ENCODE measurements at places on chromosomes 6 and 20.

DNA sequence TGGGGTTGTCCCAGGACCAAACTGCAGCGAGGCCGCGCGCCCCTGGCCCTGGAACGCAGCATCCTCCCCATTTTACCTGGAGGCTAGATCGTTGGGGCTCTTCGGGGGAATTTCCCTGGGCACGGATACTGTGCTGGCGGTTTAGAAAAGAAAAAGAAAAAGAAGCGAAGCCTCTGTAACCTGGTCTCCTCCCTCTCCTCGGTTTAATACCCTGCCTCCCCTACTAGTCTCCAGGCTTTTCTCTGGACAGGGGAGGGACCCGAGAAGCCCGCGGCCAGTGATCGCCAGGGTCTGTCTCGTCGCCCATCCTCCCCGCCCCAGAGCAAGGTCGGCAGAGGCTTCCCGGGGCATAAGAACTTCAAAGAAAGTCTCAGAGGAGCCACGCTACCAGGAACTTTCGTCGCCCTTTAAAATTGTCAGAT is 6.1 kb upstream of the LAMP5 start:
- no peak for DNase-seq

- DNase-seq: no peak
These were observed 111.6 kb upstream of the PLN start for GRCh38 chr6:118436482-118436881.

DNA sequence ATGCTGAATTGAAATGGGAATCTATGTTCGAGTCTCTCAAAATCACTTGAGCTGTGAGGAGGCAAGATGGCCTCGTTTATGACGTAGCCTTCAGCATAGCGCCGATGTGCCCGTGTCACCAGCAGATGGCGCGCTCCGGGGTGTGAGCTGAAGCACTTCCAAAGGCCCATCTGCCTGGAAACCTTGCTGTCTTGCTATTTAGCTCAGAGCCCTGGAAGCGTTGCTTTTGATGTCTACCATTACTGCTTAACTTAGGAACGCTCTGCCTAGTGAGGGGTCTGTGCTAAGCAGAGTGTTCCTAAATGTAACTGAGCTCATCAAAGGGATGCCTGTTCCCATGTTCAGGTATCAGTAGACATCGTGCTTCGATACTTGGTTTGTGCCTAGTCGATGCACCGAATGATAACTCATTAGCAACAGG is 67.7 kb downstream of the SYCP2L start:
- DNase-seq: peak; percentile 48

- no peak for DNase-seq
These were observed 401.2 kb upstream of the BTBD3 start for GRCh38 chr20:11516448-11516847.

DNA sequence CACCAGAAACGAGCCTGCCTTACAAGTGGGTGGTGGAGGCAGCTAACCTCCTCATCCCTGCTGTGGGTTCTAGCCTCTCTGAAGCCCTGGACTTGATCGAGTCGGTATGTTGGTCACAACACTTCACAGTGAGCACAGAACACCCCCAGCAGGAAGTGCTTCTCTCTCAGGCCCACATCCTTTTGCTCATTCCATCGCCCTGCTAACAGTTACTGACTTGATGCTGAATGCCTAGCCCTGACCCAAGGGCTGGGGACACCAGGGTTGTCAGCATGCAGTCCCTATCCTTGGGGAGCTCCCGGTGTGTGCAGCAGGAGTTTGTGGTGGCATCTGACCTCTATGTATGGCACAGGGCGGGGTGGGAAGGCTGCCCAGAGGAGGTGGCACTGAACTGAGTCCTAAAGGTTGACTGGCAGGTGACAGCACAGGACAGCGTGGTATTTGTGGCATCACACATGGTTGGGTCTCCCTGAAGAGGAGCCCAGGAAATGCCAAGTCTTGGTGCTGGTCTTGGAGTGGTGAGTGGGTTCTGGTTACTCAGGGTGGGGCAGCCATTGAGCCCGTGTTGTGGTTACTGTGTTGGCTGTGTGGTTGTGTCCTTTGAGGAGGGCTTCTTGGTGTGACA is 26.7 kb downstream of the GTSF1L start:
- DNase-seq: no peak

- no peak for DNase-seq
These were observed 16.8 kb downstream of the LINC00237 start for GRCh38 chr20:21089391-21089790.

GRCh38 chr6:148751793-148752170 is 5.0 kb downstream of the UST start:
- no peak for DNase-seq

- no peak for DNase-seq
These were observed 748 bp downstream of the UBE2J1 start for GRCh38 chr6:89351671-89352277.

DNA sequence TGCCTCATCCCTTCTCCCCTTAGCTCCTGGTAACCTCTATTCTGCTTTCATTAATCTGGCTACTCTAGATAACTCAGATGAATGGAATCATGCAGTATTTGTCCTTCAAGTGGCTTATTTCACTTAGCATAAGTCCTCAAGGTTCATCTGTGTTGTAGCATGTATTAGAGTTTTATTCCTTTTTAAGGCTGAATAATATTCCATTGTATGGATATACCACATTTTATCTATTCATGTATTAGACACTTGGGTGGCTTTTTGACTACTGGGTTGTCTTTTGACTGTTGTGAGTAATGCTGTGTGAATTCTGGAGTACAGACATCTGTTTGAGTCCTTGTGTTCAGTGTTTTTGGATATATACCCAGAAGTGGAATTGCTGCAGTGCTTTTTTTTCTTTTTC is 58.4 kb downstream of the PHF20 start:
- no peak for DNase-seq

DNA sequence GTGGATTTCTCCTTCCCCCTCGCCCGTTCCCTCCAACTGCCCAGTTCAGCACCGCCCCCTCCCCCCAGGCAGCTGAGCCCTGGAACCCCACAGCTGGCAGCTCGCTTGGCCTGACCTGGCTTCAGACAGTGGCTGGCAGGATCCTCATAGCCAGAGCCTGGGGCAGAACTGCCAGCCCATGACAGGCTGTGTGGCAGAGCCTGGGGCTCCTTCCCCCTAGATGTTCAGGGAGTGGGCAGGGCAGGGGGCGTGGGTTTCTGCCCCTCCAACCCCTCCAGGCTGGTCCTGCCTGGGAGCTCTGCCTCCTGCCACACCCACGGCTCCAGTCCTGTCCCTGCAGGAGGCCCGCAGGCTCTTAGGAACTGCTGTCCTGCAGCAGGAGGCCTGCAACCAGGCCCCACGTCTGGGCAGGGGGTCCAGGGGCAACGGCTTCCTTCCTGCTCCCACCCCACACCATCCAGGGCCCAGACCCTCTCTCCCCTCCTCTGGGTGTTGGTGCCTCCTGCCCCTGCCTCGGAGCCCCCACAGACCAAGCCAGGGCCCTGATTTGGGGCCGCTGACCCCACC is 9.6 kb upstream of the KCNQ2 start:
- DNase-seq: no peak

- no peak for DNase-seq
These were observed 381.7 kb upstream of the JARID2 start for GRCh38 chr6:14863902-14864850.

- DNase-seq: no peak
These were observed 296.6 kb upstream of the MANEA start for GRCh38 chr6:95280686-95281273.

GRCh38 chr20:19697415-19697814 is 60.6 kb upstream of the RIN2 start:
- DNase-seq: no peak

GRCh38 chr20:16752901-16753300 is 4.7 kb downstream of the OTOR start:
- DNase-seq: no peak

GRCh38 chr6:110628330-110628729 is 151.9 kb upstream of the SLC22A16 start:
- DNase-seq: no peak

GRCh38 chr20:31605031-31605901 is at the start of gene ID1:
Gene ID1 (plus strand): TSS chr20:31605289. CDS start chr20:31605388, 99 bp downstream.
- DNase-seq: peak; percentile 82

DNA sequence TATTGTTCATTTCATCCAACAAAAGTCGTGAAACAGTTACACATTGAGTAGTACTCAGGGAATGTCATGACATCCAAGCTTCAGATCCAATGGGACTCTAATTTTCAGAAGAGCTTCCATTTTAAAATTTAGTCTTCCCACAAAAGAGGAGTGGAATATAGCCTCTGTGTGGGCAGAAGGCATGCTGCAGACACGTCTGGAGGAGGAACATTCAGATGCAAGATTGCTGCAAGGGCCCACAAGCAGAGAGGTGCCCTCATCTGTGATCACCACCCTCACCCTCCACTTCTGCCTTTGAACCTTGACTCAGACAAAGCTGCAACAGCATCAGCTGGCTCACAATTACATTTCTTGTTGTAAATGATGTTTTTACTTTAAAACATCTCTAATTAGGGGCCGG is 29.9 kb downstream of the NRN1 start:
- DNase-seq: no peak

- DNase-seq: no peak
These were observed 173.2 kb upstream of the FOXA2 start for GRCh38 chr20:22757424-22758183.

- DNase-seq: no peak
These were observed 253.6 kb upstream of the RAB32 start for GRCh38 chr6:146289816-146290588.

DNA sequence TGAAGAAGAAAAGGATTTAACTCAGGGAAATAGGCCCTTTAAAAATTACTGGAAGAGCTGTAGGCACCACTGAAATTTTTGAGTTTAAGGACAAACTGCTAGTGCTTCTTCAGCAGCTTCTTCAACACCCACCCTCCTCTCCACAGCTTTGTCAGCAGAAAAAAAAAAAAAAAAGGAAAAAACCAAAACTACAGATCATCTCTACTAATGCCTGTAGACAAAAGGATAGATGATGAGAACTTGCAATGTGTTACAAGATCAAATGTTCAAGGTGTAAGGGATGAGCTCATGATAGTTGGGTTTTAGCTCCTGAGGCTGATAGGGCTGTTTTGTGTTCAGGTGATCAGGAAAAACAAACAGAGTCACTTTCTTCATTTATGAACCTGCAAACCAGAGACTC is 55.2 kb upstream of the PREP start:
- DNase-seq: peak; percentile 35

- DNase-seq: no peak
These were observed 46.5 kb downstream of the STK4 start for GRCh38 chr20:45012682-45013302.

- peak; percentile 33 for DNase-seq
These were observed 112.5 kb downstream of the WDR27 start for GRCh38 chr6:169589293-169589692.

DNA sequence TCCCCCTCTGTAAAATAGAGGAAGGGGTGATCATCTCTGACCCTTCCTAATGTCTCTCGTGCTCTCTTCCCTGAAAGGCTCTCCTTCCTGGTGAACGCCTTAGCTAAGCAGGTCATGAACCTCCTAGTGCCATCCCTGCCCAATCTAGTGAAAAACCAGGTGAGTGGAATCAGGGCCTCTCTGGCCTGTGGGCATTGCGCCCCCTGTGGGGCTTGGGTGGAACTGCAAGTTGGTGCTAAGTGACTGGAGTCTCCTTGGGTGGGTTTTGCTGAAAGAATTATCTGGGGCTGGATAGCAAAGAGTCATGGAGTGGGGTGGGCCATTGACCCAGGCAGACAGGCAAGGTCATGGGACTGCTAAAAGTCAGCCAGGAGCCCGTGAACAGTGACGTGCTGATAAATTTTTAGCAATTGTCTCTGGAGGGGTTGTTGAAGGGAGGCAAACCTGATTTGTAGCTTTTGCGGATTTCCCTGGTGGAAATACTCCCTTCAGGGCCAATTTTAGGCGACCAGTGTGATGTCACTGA is 8.9 kb downstream of the BPIFB1 start:
- DNase-seq: peak; percentile 55

DNA sequence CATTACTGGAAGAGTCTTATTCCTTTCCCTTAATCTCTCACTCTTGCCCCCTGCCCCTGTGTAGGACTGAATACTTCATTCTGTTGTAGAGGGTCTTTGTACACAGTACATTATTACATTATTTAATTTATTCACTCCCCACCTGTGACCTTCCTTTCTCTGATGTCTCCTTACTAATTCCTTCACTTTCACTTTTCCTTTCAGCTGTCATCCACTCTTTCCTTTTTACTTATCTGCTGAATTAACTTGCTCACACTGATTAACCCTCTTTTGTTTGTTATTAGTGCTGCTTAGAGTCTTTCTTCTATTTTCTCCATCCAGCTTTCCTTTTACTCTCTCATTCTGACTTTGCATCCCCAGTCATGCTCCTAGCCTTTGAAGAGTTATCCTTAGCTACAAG is 6.5 kb upstream of the PGBD1 start:
- no peak for DNase-seq

GRCh38 chr20:52469128-52469527 is 277.5 kb upstream of the ZFP64 start:
- no peak for DNase-seq

All from CD4-positive, alpha-beta T cell treated with Interleukin-4 for 4 hours (primary cell).